ENCODE measurements at places on chromosomes 1 and 21.

DNA sequence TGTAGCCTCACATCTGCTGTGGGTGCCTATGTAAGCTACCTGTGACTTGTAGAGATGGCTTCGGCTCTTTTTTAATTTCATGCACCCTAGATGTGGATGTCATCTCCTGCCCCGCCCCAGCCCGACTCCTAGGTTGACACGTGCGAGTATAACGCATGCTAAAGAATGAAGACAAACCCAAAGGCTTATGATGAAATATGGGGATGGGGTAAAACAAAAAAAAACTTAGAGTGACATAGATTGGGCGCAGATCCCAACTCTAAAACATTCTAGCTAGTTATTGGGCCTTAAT, 613 bp upstream of the ERO1B start:
- peak; percentile 19 for DNase-seq

- DNase-seq, result no peak
These were observed 11.1 kb downstream of the SELE start for GRCh38 chr1:169722779-169723178.

- DNase-seq, result no peak
These were observed 1.7 kb upstream of the LAMB3 start for GRCh38 chr1:209653915-209654351.

GRCh38 chr1:47522935-47523834, 85.3 kb downstream of the FOXD2 start:
- DNase-seq, result no peak

DNA sequence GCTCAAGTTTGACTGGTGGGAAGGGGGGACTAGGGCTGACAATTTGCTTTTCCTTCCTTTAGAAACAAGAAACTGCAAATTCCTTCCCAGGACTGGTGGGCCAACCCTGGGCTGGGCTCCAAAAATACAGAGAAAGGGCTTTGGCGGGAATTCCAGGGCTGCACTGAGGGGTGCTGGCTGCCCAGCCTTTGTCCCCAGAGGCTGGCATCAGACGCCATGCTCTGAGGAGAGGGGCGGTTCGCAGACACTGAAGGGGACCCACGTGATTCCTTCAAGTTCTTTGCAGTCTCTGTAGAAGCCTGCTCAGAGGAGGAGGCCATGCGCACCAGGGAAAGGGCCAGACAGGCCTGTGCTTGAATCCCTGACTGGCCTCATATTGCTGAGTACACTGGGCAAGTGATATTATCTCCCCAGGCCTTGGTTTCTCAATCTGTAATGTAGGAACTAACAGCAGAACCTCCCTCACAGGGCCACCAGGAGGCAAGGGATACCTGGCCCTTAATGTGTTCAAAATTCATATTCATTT, 119.5 kb downstream of the EPHB2 start:
- no peak for DNase-seq

GRCh38 chr1:98075626-98076025, 154.8 kb upstream of the DPYD start:
- DNase-seq, result no peak

GRCh38 chr1:177310326-177310725, 139.6 kb downstream of the BRINP2 start:
- DNase-seq, result no peak

GRCh38 chr1:12607263-12607662, 10.7 kb downstream of the DHRS3 start:
- no peak for DNase-seq

DNA sequence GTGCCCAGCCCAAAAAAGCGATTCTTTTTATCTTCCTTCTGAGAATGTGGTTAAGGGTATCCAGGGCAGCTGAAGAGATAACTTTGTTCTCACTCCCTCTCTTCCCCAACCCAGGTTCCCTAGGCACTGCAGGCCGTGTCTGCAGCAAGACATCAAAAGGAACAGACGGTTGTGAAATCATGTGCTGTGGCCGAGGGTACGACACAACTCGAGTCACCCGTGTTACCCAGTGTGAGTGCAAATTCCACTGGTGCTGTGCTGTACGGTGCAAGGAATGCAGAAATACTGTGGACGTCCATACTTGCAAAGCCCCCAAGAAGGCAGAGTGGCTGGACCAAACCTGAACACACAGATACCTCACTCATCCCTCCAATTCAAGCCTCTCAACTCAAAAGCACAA, 11.4 kb downstream of the WNT2B start:
- DNase-seq, result no peak

GRCh38 chr1:102435483-102435882, 438.8 kb upstream of the OLFM3 start:
- no peak for DNase-seq

GRCh38 chr1:162904579-162904978, 43.6 kb upstream of the CCDC190 start:
- DNase-seq, result no peak

DNA sequence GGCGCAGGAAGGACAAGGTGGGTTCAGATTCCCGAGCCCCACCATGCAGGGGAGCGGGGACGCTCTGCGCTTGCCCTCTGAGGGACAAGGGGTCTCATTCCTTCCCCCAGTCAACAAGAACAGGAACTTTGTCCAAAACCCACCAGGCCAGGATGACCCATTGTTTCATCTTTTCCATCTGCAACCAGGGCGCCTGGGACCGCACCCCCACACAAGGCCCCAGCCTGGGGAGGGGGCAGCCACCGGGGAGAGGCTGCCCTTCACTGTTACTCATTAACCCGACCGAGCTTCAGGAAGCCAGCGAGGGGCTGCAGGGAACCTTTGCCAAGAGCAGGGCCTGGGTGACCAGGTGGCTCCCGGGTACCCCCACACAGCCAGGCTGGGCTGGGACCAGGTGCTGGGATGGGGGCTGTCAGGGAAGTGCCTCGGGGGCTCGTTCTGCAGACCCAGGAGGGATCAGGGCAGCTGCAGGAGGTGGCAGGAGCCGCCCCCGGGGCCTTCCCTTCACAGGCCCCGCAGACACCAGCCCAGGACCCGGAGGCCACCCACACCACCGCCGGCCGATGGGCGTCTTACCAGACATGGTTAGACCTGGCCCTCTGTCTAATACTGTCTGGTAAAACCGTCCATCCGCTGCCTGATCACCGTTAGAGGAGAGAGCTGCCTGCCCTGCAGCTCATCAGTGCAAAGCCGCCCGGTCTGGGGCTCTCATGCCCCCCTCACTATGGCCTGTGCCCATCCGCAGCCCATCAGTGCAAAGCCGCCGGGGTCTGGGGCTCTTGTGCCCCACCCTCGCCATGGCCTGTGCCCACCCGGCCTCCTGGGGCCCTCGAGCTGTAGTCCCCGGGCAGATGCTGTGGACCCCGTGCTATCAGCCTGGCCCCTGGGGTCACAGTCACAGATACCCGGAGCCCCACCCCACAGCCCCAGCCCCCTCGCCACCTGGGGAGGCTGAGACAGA, 4.9 kb upstream of the TTLL10 start:
- no peak for DNase-seq

GRCh38 chr1:180533266-180533987, 25.3 kb upstream of the OVAAL start:
- peak; percentile 72 for DNase-seq

DNA sequence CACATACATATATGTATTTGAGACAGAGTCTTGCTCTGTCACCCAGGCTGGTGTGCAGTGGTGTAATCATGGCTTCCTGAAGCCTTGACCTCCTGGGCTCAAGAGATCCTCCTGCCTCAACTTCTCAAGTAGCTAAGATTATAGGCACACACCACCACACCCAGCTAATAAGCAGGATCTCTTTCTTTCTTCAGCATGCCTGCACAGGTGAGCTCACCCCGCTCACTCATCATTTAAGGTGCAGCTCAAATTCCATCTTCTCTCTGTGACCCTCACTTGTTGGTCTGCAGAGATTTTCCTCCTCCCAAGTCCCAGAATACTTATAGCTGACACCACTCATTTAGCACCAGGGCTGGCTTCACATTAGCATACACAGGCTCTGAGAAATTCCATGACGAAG, 209.1 kb upstream of the MAP1LC3C start:
- DNase-seq, result no peak

GRCh38 chr1:56336982-56337381, 242.4 kb downstream of the PLPP3 start:
- no peak for DNase-seq

- peak; percentile 56 for DNase-seq
These were observed 43.5 kb downstream of the LGR6 start for GRCh38 chr1:202237052-202237451.

- DNase-seq, result peak; percentile 73
These were observed 8.6 kb downstream of the HJV start for GRCh38 chr1:146012703-146013558.

GRCh38 chr1:56586502-56586901, 7.1 kb upstream of the PLPP3 start:
- no peak for DNase-seq

GRCh38 chr1:117820694-117821381, 108.6 kb downstream of the GDAP2 start:
- no peak for DNase-seq

- DNase-seq, result no peak
These were observed 8.7 kb downstream of the ACAP3 start for GRCh38 chr1:1298861-1299685.

- no peak for DNase-seq
These were observed 1350.4 kb downstream of the AMY1C start for GRCh38 chr1:105100102-105100501.

DNA sequence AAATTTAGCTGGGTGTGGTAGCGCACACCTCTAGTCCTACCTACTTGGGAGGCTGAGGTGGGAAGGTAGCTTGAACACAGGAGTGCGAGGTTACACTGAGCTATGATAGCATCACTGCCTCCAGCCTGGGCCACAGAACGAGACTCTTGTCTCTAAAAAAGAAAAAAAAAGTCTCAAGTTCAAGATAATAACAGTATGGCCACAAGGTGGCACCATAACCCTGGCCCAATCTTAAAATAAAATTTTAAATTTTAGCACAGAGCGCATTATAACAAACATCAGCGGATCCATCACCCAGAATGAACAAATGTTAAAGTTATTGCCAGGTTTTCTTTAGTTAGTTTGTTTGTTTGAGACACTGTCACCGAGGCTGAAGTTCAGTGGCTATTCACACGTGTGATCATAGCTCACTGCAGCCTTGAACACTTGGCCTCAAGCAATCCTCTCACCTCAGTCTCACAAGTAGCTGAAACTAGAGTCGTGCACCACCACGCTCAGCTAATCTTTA, 2.9 kb upstream of the HTR6 start:
- peak; percentile 61 for DNase-seq

- DNase-seq, result no peak
These were observed 7.7 kb downstream of the ARID1A start for GRCh38 chr1:26703478-26703877.

DNA sequence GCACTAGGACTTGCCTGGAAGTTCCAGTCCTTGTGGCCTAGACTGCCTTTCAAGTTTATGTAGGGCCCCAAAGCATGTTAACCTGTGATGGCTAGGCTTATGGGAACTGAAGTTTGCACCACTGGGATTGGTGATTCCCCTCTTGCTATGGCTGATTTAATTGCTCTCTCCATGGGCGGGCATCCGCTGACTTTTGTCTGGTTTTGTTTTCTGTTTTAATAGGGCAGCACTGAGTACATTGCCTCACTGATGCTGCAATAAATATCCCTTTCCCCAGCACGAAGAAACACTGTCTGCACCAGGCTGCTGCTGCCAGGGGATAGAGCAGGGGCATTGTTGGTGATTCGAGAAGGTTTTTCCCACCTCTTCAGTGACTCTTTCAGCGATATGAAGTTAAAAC, 73.3 kb upstream of the PDE4B start:
- DNase-seq, result no peak

GRCh38 chr1:36963006-36963405, 71.3 kb downstream of the GRIK3 start:
- no peak for DNase-seq

DNA sequence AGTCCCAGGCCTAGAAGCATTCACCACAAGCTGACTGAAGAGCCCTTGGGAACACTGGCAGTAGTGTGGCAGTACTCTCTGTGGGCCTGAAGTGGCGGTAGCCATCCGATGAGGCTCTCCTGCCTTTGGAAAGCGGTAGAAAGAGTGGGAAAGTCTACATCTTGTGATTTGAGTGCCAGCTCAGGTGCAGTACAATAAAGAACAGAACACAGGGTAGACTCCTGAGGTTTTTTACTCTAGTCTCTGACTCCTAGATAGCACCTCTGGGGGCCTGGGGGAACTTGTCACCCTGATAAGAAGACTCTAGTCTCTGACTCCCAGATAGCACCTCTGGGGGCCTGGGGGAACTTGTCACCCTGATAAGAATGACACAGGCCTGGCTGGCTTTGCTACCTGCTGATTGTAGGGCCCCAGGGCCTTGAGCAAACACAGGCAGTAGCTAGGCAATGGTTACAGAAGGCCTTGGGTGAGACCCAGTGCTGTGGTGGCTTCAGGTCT, 18.0 kb upstream of the IL20 start:
- DNase-seq, result no peak

- no peak for DNase-seq
These were observed 3.5 kb upstream of the CLEC20A start for GRCh38 chr1:178500091-178500770.

DNA sequence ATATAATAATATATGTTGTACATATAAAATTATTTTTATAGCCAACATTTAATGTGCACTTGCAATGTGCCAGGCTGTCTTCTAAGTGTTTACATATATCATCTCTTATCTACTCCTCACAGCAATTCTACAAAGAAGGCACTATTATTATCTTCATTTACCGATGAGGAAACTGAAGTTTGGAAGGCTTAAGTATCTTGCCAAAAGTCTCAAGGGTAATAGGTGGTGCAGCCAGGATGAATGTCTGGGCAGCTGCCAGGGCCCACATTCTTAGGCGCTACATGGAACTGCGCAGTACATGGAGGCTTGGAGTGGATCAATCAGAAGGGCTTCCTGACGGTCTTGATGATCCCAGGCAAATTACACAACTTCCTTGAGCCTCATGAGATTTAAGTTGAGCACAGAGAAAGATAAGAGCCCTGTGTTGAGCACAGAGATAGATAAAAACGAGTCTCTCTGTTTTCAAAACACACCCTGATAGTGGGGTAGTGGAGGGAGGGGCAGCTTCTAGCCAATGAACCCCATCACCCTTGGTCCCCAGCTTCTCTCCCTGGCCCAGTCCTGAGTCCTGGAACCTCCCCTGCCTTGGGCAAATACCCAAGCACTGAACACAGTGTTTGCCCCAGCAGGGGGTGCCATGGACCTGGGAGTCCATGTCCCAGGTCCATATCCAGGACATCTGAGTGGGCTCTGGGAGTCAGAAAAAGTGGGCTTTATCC, 9.2 kb downstream of the POU3F1 start:
- peak; percentile 47 for DNase-seq

- no peak for DNase-seq
These were observed 90.6 kb downstream of the C1orf94 start for GRCh38 chr1:34267326-34267725.

DNA sequence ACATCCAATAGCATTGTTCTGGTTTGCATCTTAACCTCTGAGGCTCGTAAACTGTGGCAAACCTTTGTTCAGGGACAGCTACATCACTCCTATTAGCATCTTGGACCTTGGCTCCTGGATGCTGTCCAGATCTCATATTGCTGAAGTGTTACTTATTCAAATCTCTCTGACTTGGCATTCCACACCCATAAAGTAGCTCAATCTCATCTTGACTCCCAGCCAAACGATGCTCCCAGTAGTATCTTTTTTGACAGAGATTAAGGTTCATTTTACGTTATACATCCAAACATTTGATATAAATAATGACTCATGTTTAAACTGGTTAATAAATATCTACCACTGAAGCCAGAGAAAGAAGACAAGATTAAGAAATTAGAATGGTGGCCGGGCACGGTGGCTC, 4.4 kb upstream of the FLVCR1 start:
- no peak for DNase-seq

- DNase-seq, result no peak
These were observed 66.0 kb upstream of the SCYL3 start for GRCh38 chr1:169959686-169960085.

GRCh38 chr1:59671953-59672305, 142.8 kb upstream of the HOOK1 start:
- no peak for DNase-seq
